ENCODE measurements at places on chromosomes 6 and 20.

GRCh38 chr6:44010411-44011349, 116.6 kb downstream of the MRPL14 start:
- no peak for DNase-seq

DNA sequence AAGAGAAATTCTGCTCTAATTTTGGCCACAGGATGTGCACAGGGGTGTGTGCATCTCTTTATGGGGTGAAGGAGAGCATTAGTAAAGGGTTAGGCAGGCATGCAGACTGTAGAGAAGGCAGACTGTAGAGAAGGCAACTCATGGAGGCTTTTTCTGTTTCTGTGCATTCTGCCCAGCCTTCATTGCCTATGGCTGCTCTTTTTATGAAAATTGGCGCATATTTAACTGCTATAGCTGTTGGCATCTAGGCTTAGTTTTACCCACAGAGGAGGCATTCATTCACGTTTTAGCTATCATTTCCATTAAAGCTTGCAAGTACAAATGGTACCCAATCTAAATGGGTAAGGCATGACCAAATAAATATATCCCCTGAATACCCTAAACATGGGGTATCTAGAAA, 286.8 kb upstream of the ID4 start:
- no peak for DNase-seq

- no peak for DNase-seq
Measured at GRCh38 chr20:45341939-45342854, 6.0 kb downstream of the SDC4 start.

- DNase-seq: no peak
Measured at GRCh38 chr20:23587631-23588030, 18.1 kb downstream of the CST9 start.

DNA sequence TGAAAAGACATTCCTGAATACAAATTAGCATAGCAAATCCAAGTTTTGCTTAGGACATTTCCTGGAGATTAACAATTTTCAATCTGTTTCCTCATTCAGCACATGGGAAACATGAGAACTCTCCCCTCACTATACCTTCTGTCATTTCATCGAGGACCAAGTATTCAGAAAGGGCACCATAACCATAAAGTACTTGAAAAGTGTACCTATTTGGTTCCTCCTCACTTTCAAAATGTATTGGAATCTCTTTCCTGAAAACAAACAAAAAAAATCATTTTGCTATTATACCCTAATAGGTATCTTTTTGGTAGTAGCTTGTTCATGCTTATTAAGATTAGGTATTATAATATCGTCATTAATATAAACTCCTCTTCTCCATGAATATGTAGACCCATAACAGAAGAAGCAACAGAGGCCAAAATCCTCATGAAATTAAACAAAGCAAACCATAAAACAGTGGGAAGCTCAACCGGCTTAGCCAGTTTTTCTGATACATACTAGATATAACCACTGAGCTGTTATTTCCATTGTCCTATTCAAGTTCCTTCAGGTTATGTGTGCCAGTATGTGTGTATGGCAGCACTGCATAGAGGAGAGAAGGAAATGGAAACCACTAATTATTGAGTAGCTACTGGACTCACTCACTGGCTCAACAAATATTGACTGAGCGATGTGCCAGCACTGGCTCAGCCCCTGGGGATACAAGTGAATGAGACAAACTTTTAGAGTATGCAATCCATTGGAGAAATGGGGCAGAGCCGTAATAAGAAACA, 274.0 kb downstream of the MAFB start:
- DNase-seq: no peak

- DNase-seq: no peak
Measured at GRCh38 chr6:167244064-167244960, 46.8 kb upstream of the UNC93A start.

GRCh38 chr20:9286501-9287461, 217.9 kb downstream of the PLCB4 start:
- no peak for DNase-seq

GRCh38 chr20:46618316-46619100, 32.8 kb downstream of the SLC13A3 start:
- DNase-seq: no peak

- DNase-seq: no peak
Measured at GRCh38 chr20:9374480-9374879, 139.9 kb upstream of the LAMP5 start.

DNA sequence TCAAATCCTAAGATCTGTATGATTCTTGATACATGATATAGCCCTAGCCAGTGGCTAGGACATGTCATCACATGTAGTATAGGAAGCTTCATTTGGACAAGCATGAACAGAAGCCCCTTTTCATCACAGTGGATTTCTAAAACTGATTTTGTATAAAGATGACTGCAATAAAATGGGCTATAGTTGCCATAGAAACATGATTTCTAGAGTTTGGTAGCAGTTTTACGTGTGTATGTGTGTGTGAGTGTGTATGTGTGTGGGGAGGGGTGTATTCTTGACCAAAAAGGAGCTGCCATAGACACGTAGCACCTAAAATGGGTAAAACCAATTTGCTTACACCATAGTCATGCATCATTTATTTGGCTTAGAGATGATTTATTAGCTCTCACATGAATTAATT, 200.5 kb upstream of the CNR1 start:
- no peak for DNase-seq

DNA sequence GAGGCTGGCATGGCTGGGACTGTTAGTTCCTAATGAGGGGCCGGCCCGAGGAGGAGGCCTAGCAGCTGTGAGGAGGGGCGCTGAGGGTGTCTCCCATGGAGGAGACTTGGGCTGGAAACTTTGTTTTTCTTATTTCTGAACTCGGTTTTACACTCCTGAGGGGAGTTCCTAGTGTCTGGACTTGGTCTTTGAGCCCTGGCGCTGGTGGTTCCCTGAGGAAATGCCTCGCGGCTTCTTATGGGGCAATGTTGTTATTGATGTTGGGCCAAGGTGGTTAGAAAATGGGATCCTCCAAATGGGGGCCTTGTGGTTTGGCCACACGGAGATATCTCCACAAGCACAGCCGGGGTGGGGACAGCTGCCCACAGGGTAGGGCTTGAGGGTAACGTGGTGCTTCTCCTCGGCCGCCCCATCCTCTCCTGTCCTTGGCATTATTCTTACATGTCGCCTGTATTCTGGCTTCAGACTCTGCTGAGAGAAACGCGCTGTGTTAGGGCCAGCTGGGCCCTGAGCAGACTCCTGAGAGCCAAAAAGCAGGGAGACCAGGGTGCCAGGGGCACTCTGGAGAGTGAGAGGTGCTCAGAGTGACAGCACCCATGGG, 136.9 kb downstream of the FOXO3 start:
- DNase-seq: no peak

DNA sequence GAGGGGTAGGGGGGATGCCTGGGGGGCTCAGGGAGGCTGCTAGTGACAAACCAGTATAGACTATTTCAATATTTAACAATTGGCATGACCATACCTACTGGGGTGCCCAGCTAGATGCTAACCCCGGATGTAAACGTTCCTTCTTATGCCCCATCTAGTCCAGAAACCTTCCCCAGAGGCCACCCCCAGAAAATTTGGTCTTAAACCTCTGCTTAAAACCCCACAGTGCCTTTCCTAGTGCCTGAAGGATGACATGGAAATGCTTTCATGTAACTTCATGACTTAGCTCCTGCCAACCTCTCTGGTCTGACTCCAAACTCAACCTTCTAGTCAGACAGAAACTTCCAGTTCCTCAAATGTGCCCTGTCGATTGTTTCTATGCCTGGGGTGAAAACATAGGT, 52.0 kb downstream of the JPH2 start:
- DNase-seq: no peak

- DNase-seq: no peak
Measured at GRCh38 chr20:24990810-24991252, 1.7 kb downstream of the APMAP start.

GRCh38 chr20:957544-957943, 41.4 kb upstream of the ANGPT4 start:
- DNase-seq: no peak

DNA sequence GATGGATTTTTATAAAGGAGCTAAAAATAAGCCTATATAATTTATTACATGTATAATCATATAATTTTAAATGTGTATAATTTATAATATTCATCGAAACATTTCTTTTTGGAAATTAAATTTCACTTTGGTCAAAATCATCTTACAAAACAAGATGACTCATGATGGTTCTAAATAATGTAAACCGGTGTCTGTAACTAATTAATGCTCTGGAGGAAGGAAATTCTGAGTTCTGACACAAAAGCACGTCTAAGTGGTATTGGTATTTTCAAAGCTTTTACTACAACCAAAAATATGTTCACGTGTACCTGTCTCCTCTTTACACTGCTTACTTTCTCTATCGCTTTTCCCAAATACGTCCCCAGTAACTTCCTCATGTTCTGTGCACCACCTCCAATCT, 134.1 kb downstream of the MTHFD1L start:
- no peak for DNase-seq

- DNase-seq: no peak
Measured at GRCh38 chr6:165826487-165827189, 163.6 kb upstream of the PDE10A start.

- DNase-seq: no peak
Measured at GRCh38 chr6:82144852-82145340, 102.6 kb downstream of the IBTK start.

DNA sequence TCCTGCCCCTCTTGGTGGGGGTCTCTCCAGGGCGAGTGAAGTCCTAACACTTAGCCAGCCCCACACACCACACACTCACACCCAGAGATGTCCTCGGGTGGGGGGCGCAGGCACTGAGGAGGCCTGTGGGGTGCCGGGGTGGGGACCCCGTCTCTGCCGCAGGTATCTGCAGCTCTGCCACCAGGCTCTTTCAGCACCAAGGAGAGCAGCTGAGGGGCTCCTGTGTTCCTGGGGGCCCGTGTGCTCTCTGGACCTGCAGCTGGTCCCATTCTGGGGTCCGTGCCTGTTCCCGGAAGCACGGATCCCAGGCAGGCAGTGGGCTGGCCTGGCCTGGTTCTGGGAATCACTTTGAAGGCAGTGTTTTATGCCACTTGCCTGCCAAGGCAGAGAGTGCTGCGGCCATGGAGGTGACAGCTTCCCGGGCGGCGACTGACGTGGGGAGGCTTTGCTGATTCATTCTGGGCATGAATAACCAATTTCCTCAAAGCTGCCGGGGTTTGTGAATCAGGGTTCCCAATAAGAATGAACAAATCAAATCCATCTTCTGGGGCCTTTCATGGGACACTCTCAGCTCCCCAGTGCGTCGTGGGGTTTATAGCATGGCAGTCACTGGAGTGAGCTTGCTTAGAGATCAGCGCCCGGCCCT, 54.4 kb upstream of the SLCO4A1 start:
- no peak for DNase-seq

- no peak for DNase-seq
Measured at GRCh38 chr6:55584654-55585354, 5.8 kb upstream of the HMGCLL1 start.

GRCh38 chr6:14763139-14763538, 482.7 kb upstream of the JARID2 start:
- DNase-seq: no peak

- DNase-seq: no peak
Measured at GRCh38 chr6:14732226-14732843, 513.5 kb upstream of the JARID2 start.

DNA sequence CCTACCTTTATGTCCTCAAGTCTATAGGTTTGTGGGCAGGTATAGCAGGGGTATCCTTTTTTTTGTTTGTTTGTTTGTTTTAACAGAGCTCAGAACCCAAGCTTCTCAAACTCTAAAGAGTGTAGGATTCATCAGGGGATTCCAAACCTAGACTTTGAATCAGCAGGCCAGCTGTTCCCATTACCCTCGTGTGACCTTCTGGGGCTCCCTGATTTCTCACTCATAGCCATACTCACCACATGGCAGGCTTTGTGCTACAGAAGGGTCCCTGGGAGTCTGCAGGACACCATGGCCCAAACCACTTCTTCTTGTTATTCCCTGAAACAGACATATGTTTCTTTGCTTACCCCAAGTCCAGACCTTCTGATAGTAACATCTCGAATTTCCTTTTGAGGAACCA, 350.8 kb upstream of the TSHZ2 start:
- no peak for DNase-seq

- DNase-seq: no peak
Measured at GRCh38 chr20:17465236-17465635, 65.9 kb downstream of the BFSP1 start.

- DNase-seq: no peak
Measured at GRCh38 chr6:164005004-164005711, 590.6 kb downstream of the QKI start.

DNA sequence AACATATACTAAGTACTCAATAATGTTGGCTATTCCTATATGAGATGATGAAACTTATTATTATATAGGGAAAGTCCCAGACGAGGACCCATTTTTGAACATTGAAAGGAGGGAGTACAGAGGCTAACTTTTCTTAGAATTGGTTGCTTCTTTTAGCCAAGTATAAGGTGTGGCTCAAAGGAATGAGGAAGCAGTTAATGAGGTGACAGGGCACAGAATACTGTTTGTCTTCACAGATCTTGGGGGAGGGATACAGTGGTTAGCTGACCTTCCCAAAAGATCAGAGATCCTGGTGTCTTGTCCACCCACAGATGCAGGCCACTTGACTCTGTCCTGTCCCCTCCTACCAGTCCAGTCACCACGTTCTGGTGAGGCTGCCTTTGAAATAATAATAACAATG, 67.8 kb upstream of the EPB41L1 start:
- DNase-seq: no peak

DNA sequence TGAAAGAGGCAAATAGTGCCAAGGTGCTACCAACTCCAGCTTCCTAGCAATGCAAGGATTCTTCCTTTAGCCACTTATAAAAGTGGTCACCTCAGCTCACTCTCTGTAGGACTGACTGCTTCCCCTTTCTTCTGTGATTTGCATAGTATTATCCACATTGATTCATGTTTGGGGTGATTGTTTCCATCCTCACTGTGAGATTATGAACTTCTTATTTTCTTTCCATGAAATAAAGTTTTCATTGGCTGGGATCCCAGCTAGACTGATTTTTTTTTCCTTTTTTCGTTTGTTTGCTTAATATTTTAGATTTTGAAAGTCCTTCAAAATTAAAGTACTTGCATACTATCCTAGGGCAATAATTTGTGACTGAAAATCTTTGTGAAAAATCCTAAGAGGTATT, 50.5 kb downstream of the EYA4 start:
- DNase-seq: no peak

GRCh38 chr6:108562503-108562993, 1.8 kb downstream of the FOXO3 start:
- no peak for DNase-seq

DNA sequence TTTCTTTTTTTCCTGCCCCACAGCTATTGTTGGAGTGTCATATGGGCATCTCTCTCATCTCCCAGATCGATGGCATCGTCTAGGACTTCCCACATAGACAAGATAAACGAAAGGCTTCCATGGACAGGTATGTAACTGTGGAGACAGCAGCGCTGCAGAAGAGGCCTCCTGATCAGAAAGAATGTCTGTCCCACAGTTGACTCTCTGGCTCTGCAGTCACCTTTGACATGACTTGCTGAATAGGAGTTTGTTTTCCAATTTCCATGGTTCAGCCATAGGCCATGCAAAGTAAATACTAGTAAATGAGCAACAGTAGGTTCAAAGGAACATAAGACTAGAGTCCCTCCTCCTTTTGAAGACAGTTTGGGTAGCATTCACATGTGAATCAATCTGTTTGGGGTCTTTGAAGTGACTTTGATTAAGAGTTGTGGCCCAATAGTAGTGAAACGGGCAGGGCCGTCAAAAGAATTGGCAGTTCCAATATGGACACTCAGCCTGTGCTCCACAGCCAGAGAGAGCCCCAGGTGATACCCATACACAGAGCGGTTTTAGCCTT, 134.7 kb upstream of the IFNGR1 start:
- no peak for DNase-seq

All from stimulated activated CD4-positive, alpha-beta T cell treated with anti-CD3 and anti-CD28 coated beads, Interleukin-4, amount 100 ng/mL, for 24 hours (primary cell).